ENCODE measurements at places on chromosomes 2 and 18.

DNA sequence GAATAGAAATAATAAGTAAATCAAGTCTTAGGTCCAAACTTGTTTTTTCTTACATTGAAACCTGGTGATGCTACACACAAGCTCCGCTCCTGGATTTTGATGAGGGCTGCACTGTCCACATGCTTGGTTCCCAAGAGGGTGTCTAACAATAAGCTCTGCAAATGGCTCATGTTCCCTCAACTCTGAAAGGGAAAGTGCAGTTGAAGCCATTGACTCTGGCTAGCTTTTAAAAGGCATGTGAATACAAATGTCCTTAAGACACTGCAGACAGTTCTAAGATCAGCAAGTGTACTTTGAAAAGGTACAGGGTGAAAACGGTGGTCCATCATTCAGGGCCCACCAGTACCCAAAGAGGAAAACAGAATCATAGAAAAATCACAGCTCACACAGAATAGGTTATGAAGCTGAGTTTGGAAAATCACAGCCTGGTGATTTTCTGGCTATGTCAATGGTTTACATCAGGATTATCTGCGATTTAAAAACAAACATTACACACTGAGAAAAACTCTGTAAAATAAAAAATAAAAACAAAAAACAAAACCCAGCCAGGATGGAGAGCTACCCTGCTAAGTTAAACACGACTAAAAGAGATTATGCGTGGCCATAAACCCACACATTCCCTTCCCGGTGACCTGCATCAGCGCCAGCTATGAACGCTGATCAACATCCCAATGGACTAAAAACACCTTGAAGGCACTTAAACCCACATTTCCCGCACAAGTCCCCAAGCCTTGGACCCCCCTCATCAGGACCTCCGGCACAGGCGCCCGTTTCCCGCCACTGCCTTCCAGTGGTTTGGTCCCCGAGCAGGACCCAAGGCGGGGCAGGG, 554 bp downstream of the PFN4 start:
- no peak for DNase-seq

- no peak for DNase-seq
Measured at GRCh38 chr18:74766251-74766650, 168.6 kb downstream of the ZNF407 start.

DNA sequence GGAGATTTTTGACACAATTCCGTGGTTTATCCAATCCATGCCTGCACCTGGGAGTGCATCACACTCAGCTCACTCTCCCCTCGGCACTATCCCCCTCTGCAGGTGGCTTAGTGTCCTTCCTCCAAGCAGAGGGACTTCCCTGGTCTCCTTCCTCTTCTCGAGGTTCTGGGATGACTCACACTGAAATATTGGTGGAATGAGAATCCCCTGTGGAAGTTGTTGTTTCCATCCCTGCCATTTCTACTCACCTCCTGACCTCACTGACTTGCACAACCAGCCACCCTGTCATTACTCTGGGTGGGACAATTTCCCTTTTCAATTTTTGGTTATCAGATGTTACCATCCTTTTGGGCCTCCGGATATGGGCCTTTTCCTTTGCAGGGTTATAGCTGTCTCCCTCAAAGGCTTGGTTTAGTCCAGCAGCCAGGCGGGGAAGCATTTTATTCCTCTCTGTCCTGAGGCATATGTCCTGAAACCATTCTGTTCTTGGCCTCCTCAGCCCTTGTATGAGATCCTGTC, 59.9 kb downstream of the PTPRM start:
- DNase-seq, result no peak

- DNase-seq, result no peak
Measured at GRCh38 chr2:151728804-151729414, 5.4 kb downstream of the NEB start.

GRCh38 chr2:113720167-113720566, 36.3 kb downstream of the SLC35F5 start:
- DNase-seq, result no peak

DNA sequence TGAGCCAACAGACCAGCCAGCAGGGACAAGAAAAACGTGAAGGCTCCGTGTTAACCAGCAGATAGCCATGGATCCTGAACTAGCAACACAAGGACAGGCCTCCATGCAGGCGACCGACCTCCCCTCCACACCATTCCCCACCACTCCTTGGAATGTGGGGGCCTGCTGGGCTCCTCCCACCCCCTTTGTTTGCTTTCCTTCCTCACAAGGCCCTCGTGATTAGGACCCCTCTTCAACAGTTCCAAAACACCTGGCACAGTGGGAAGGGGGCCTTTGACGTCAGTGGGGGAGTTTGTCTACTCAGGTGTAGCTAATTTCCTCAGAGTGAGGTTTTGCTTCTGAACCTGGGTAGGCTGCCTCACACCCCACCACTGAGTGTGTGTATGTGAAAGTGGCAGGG, 37.8 kb downstream of the SLC14A2 start:
- no peak for DNase-seq
